ENCODE measurements at places on chromosomes 11 and 22. TPM values are rescaled to one million over a fixed set of nuclear protein-coding genes. Genes with fewer than 3 reads are reported as not detected.
A peak's percentile ranks its signal among the peaks of the same experiment; 100 is the strongest.

- no peak for DNase-seq
- H3K27me3 ChIP-seq = no peaks in the 10 kb centered on the region
- no peaks in the 10 kb centered on the region for H3K36me3 ChIP-seq
- no peaks in the 10 kb centered on the region for H3K4me1 ChIP-seq
These were observed 222.9 kb upstream of the ZC3H12C start for GRCh38 chr11:109870297-109870696.

GRCh38 chr11:115659061-115659963 is 155.1 kb upstream of the CADM1 start:
- no peak overlapping the region for H3K27ac ChIP-seq
- H3K4me3 ChIP-seq = peak overlapping the region; percentile 62
- H3K27me3 ChIP-seq = peaks cover 33% of the 10 kb centered on the region

- H3K27ac ChIP-seq = no peak overlapping the region
- H3K36me3 ChIP-seq = no peaks in the 10 kb centered on the region
- no peak overlapping the region for H3K4me3 ChIP-seq
- peaks cover 13% of the 10 kb centered on the region for H3K4me1 ChIP-seq
- H3K27me3 ChIP-seq = no peaks in the 10 kb centered on the region
- no peak for DNase-seq
These were observed 48.1 kb downstream of the SHANK2 start for GRCh38 chr11:71204294-71204693.

- no peaks in the 10 kb centered on the region for H3K36me3 ChIP-seq
- H3K27ac ChIP-seq = no peak overlapping the region
- H3K4me3 ChIP-seq = no peak overlapping the region
- H3K4me1 ChIP-seq = no peaks in the 10 kb centered on the region
These were observed 40.2 kb upstream of the SLC5A12 start for GRCh38 chr11:26762089-26762488.

DNA sequence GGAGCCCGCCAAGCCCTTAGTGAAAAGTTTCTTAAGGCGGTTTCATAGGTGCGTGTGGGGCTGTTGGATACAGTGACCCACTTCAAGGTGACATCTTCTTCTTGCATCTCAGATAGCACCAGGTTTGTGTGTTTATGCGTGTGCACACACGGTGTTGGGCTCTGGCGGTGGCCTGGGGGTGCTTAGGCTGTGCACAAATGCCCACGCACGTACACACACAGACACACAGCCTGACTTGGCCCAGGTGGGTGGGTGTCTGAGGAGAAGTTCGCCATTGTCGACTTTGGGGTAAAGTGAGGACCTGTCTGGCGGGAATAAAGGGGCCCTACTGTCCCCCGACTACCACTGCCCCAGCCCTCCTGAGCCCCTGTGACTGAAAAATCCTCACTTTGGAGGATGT is 103.8 kb downstream of the KCNQ1 start:
- no peak for DNase-seq
- no peak overlapping the region for H3K4me3 ChIP-seq
- no peaks in the 10 kb centered on the region for H3K36me3 ChIP-seq
- no peaks in the 10 kb centered on the region for H3K4me1 ChIP-seq
- peaks cover 72% of the 10 kb centered on the region for H3K27me3 ChIP-seq

GRCh38 chr22:37639070-37639760 is at the start of gene SH3BP1:
Gene SH3BP1 (plus strand): TSS chr22:37639669. CDS start chr22:37639788, 119 bp downstream.
- DNase-seq = peak; percentile 86
- H3K36me3 ChIP-seq = no peaks in the 10 kb centered on the region
- no peak within 1 kb of the TSS for H3K27ac ChIP-seq
- H3K4me3 ChIP-seq = peak within 1 kb of the TSS; percentile 82

- no peaks in the 10 kb centered on the region for H3K27me3 ChIP-seq
- H3K27ac ChIP-seq = no peak overlapping the region
- no peak for DNase-seq
- no peaks in the 10 kb centered on the region for H3K36me3 ChIP-seq
- no peak overlapping the region for H3K4me3 ChIP-seq
- H3K4me1 ChIP-seq = no peaks in the 10 kb centered on the region
These were observed 410.3 kb downstream of the MN1 start for GRCh38 chr22:27391092-27391770.

DNA sequence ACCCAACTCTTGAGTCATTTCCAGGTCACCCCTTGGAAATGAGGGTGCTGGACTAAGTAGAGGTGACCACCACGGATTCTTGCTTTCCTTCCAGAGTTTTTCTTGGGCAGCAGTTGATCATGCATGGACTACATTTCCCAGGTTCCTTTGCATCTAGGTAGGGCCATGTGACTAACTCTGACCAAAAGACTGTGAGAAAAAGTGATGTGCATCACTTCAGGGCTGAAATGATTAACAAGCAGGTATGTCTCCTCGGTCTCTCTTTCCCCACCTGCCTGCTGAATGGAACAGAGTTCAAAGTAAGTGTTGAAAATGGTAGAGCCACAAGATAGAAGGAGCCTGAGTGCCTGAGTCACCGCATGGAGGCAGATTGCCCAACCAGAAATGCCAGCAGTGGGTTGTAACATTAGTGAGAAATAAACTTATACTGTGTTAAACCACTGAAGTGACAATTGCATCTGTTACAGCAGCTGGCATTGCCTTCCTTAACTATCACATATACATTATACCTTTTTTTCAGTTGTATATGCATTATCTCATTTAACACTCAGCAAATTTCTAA is 113.5 kb downstream of the MN1 start:
- no peaks in the 10 kb centered on the region for H3K4me1 ChIP-seq
- H3K27me3 ChIP-seq = no peaks in the 10 kb centered on the region
- H3K4me3 ChIP-seq = no peak overlapping the region

DNA sequence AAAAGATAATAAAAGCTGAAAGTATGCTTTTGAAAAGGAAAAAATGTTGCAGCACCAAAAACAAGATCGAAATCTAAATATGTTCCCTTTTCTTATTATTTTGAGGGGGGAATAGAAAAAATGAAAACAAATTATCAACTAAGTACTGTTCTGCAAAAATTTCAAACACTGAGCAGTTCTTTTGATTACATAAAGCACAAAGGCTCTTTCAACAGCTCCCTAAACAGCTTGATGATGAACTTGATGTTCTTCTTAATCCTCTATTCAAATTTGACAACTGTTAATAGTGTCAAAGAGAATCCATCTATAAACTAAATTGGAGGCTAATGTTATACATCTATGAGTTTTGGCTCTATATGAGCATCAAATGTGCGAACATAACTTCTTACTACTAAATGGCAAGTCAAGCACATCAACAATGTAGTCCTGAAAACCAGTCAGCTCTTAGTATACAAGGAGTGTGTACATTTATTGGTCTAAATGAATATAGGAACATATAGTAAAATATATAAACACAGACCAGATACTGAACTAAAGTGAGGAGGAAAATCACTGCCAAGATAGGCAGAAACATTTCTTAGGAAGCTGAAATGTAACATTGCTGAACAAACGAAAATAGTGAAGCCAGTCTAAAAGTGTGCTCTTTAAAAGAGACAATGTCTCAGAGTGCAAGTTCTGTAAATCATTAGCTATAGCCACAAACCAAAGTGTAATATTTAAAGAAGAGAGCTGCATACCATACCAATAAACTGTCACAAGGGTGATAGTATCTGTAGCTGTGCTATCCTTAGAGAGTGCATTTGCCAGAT is 94.3 kb downstream of the SOX6 start:
- H3K4me1 ChIP-seq = no peaks in the 10 kb centered on the region
- no peaks in the 10 kb centered on the region for H3K27me3 ChIP-seq
- DNase-seq = no peak
- no peak overlapping the region for H3K27ac ChIP-seq

DNA sequence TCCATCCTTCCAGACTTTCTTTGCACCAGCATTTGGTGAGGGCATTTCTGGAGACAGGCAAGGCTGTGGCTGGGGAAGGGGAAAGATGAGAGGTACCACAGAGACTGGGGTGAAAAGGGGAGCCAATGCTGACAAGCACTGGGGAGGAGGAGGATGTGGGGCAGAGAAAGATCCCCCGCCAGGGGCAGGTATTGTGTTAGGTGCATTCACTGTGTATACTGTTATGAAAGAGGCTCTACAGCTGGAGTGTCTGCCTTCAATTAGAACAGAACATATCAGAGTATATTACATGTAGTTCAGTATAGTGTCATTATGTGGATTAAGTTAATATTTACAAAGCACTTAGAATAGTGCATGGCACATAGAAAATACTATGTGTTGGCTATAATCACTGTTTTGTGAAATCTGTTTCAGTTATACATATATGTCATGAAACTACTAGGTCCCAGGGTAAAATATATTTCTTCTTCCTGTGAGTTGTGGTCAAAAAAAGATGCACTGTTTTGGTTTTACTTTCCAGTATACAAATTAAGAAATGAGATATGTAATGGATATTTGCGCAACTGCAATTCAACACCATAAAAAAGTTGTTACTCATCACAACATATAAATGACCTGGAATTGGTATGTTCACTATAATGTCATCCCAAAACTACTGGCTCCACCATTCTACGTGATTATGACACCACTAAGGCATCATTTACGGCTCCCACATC is 8.4 kb downstream of the MSANTD2 start:
- H3K4me3 ChIP-seq = no peak overlapping the region
- no peaks in the 10 kb centered on the region for H3K36me3 ChIP-seq
- H3K27me3 ChIP-seq = no peaks in the 10 kb centered on the region
- peaks cover 4% of the 10 kb centered on the region for H3K4me1 ChIP-seq
- DNase-seq = no peak

DNA sequence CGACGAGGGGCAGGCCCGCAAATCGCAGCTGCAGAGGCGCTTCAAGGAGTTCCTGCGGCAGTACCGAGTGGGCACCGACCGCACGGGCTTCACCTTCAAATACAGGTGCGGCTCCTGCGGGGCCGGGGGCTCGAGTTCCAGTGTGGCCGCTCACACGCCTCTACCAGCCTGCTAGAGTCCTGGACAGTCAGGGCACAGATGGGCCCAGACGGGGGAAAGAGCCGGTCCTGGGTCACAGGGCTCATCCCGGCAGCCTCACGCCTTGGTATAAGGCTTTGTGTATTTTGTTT is 506 bp downstream of the MCM5 start:
- no peak for DNase-seq
- H3K27me3 ChIP-seq = no peaks in the 10 kb centered on the region
- peak overlapping the region; percentile 83 for H3K4me3 ChIP-seq
- peaks cover 15% of the 10 kb centered on the region for H3K4me1 ChIP-seq

The SNX19 gene
- total RNA-seq = 22.6 TPM

The APOA1 gene
- total RNA-seq = 0.48 TPM

The SCO2 gene
- total RNA-seq = not detected

The BLID gene
- total RNA-seq = not detected

The VPREB1 gene
- total RNA-seq = not detected

The NTM gene
- total RNA-seq = 20.0 TPM

The SSTR3 gene
- total RNA-seq = 0.22 TPM

The TPCN2 gene
- 18.6 TPM for total RNA-seq
